Hippocampal formation (tissue), 2 donors: ENCODE measurements at places on chromosomes 1 and 21.

- no peak for DNase-seq
Observed at GRCh38 chr1:44608141-44608540, 66.1 kb downstream of the TMEM53 start.

DNA sequence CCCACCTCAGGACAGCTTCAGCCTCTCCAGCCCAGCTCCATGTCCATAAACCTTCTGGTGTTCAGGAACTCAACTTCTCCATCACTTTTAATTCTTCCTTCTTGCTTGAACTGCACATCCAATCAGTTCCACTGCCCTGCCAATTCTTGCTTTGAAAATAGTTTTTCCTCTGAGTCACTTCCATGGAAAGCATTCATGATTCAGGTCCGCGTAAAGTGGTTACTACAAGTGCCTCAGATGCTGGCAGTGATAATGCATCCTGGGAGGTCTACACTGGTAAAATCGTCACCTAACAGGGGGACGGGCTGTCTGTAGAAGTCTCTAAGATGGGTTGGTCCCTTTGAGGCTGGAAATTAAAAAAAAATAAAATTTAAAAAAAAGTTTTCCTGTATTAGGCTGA is 25.9 kb upstream of the RCAN1 start:
- no peak for DNase-seq

- no peak for DNase-seq
Observed at GRCh38 chr1:15902882-15903281, 55.4 kb downstream of the SPEN start.

- DNase-seq, result no peak
Observed at GRCh38 chr1:46001081-46001785, 131.2 kb downstream of the PIK3R3 start.

DNA sequence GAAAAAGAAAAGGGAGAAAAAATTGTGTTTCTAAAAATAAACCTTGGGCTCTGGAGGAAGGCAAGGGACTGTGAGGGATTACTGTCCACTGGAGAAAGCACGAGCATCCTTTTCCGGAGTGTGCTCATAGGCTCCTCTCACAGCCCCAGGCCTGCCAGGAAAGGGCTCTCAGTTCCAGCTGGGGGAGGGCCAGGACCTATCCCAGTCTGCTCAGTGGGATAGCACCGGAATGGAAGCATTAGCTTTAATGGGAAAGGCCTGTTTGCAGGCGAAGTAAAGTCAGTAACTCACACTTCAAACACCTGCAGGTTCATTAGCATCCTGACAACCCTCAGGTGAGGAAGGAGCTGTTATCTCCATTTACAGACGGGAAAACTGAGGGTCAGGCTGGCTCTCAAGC is 113.9 kb upstream of the USP24 start:
- no peak for DNase-seq

GRCh38 chr1:109935451-109935900 is 24.8 kb downstream of the CSF1 start:
- no peak for DNase-seq

- DNase-seq, result no peak
Observed at GRCh38 chr21:43754948-43755781, 20.9 kb downstream of the CSTB start.

DNA sequence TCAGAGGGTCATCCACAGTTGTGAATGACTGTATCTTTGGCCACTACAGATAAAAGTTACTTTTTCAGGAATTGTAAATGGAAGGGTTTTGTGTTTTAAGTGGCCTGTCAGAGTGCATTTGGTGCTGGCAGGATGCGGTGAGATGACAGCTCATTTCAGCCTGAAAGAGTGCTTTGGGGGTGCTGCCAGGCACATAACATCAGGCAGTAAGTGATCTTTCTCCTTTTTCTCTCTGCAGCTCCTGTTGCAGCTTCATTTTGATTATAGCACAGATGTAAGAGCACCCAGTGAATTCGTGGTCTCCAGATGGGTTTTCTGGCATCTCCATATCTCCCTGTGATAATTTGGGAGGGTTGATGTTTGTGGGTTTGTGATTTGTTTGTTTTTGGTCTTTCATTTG is 14.8 kb upstream of the FAM163A start:
- DNase-seq, result no peak

DNA sequence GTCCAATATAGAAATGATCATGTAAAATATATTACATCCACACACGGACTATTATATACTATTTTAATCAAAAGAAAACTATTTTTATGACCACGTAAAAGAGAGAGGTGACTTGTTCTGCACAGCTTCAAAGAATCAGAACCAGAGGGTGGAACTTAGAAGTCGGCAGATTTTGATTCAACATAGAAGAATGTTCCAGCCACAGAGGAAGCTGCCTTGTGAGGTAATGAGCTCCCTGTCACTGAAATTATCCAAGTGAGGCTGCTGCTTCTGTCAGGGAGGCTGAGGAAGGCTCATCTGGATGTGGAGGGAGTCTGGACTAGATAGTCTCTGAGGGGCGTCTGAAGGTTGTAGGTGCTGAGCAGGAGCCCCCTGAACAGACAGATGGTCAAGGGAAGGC is 2.7 kb downstream of the PLEKHA6 start:
- no peak for DNase-seq

GRCh38 chr1:187715483-187715882 is 886.7 kb downstream of the PLA2G4A start:
- DNase-seq, result no peak

- DNase-seq, result no peak
Observed at GRCh38 chr1:160494620-160495019, 28.4 kb downstream of the SLAMF6 start.

DNA sequence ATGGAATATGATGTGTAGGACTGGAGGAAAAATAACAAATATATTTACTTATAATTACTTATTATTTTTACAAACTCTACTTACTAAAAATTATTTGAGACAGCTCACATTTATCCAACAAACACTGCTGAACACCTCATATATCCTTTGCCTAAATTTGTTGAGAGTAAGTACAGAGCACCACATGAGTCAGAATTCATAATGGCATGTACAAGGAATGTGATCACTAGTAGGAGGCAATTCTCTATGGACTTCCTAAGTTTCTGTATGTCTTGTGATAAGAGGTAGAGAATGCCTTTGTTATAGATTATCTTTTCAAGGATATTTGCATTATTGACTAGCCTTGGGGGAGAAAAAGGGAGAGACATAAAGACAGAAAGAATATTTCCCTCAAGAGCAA is 8.2 kb upstream of the ST6GALNAC3 start:
- DNase-seq, result no peak

- DNase-seq, result no peak
Observed at GRCh38 chr1:1264868-1265272, 8.8 kb downstream of the UBE2J2 start.

GRCh38 chr1:16716691-16717335 is 23.5 kb upstream of the RNU1-4 start:
- no peak for DNase-seq

GRCh38 chr1:76374086-76374485 is 299.5 kb downstream of the ST6GALNAC3 start:
- no peak for DNase-seq
